ENCODE measurements at places on chromosomes 12 and 14.
A peak's percentile ranks its signal among the peaks of the same experiment; 100 is the strongest.

- no peaks in the 10 kb centered on the region for H3K4me1 ChIP-seq
- H3K36me3 ChIP-seq, result no peaks in the 10 kb centered on the region
- H3K4me3 ChIP-seq, result no peak overlapping the region
- DNase-seq, result no peak
- no peak overlapping the region for H3K27ac ChIP-seq
Measured at GRCh38 chr12:120836114-120836684, 68.0 kb downstream of the SPPL3 start.

GRCh38 chr12:20624718-20625117 is 70.4 kb upstream of the SLCO1C1 start:
- peaks cover 4% of the 10 kb centered on the region for H3K4me1 ChIP-seq
- peak; percentile 40 for DNase-seq
- no peaks in the 10 kb centered on the region for H3K27me3 ChIP-seq
- no peaks in the 10 kb centered on the region for H3K36me3 ChIP-seq
- no peak overlapping the region for H3K27ac ChIP-seq

- H3K36me3 ChIP-seq, result no peaks in the 10 kb centered on the region
- peaks cover 65% of the 10 kb centered on the region for H3K27me3 ChIP-seq
- no peaks in the 10 kb centered on the region for H3K4me1 ChIP-seq
- H3K27ac ChIP-seq, result no peak overlapping the region
Measured at GRCh38 chr12:108265505-108265904, 73.6 kb downstream of the CMKLR1 start.

DNA sequence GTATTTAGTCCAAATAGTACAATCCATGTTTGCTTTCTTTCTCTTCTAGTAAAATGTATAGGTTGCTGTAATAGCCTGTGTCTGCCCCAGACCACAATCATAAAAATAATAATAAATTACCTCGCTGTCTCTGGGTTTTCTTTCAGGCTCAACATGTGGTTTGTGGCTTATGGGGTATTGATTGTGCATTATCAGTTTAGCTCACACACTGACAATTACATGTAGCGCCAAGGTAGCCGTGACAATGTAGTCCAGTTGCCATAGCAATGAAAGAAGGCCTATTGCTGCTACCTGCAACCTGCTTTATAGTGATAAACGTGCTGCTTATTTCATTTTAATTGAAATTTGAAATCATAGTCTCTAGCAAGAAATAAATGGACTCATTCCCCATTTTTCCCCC is 1009.8 kb downstream of the NRXN3 start:
- H3K4me1 ChIP-seq, result no peaks in the 10 kb centered on the region
- no peaks in the 10 kb centered on the region for H3K27me3 ChIP-seq
- no peak for DNase-seq
- H3K27ac ChIP-seq, result no peak overlapping the region

DNA sequence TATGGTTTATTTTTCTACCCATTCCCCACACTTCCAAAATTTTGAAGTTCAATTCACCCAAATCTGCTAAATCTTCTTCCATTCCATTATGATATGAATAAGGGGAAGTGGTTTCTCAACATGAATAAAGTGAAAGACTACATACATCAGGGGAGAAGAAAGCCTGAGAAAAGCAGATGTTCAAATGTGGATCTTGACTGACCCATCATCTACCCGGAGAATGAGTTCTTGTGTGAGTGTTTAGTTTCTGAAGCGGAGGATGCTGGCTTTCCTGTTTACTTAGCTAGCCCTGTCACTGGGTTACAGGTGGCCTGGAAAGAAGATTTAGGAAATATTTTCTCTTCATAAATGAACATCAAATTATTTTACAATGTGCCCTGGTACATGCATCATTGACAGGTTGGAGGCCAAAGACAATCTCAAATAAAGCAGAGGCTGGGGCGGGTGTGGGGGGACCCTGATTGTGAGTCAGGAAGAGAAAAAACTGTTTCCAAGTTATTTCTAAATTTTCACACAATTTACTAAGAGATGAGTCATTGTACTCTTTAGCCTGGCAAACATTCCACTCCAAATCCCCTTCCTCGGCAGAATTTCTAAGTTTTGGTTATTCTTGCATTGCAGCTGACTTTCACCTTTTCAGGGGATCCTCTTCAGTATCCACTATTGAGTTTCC is 135.6 kb downstream of the SLC25A21 start:
- no peak overlapping the region for H3K4me3 ChIP-seq
- H3K4me1 ChIP-seq, result peaks cover 5% of the 10 kb centered on the region
- no peak overlapping the region for H3K27ac ChIP-seq
- H3K27me3 ChIP-seq, result no peaks in the 10 kb centered on the region
- DNase-seq, result no peak

- no peak overlapping the region for H3K27ac ChIP-seq
- no peaks in the 10 kb centered on the region for H3K27me3 ChIP-seq
- no peaks in the 10 kb centered on the region for H3K36me3 ChIP-seq
Measured at GRCh38 chr12:94261786-94262185, 113.4 kb downstream of the PLXNC1 start.

- no peak overlapping the region for H3K27ac ChIP-seq
- H3K4me1 ChIP-seq, result no peaks in the 10 kb centered on the region
- no peaks in the 10 kb centered on the region for H3K27me3 ChIP-seq
- peak overlapping the region; percentile 55 for H3K4me3 ChIP-seq
- H3K36me3 ChIP-seq, result no peaks in the 10 kb centered on the region
Measured at GRCh38 chr14:35532783-35533356, 1.1 kb upstream of the INSM2 start.

DNA sequence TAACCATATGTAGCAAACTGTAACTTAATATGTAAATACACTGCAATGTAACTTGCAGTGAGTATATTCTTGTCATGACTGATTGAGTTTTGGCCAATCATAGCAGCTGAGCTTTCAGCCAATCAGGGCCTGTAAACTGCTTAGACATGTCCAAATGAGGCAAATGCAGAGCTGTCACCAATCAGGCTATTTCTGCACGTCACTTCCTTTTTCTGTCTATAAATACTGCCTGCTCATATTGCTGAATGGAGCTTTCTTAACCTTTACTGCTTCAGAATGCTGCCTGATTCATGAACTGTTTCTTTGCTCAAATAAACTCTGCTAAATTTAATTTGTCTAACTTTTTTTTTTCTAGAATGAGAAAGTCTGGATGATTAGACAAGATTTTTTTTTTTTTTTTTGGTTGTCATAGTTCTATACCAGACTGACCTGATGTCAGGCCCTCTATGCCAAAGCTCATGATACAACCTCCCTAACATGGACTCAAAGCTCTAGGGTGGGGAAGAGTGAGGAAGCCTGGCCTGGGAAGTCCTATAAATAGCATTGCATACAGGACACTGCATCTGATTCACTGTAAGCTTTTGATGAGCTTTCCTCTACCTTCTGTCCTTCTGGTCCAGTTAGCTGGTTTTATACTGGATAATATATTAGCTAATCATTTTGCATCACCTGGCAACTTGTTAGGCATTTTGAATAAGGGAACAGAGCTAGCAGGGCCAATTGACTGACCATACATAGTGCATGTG is 12.0 kb downstream of the MGP start:
- DNase-seq, result no peak
- no peak overlapping the region for H3K4me3 ChIP-seq
- no peaks in the 10 kb centered on the region for H3K36me3 ChIP-seq
- H3K4me1 ChIP-seq, result no peaks in the 10 kb centered on the region
- H3K27me3 ChIP-seq, result no peaks in the 10 kb centered on the region
